Liver (tissue), 10 donors: ENCODE measurements at places on chromosomes 5 and 9. TPM values are rescaled to one million over a fixed set of nuclear protein-coding genes. Genes with fewer than 3 reads are reported as not detected.

DNA sequence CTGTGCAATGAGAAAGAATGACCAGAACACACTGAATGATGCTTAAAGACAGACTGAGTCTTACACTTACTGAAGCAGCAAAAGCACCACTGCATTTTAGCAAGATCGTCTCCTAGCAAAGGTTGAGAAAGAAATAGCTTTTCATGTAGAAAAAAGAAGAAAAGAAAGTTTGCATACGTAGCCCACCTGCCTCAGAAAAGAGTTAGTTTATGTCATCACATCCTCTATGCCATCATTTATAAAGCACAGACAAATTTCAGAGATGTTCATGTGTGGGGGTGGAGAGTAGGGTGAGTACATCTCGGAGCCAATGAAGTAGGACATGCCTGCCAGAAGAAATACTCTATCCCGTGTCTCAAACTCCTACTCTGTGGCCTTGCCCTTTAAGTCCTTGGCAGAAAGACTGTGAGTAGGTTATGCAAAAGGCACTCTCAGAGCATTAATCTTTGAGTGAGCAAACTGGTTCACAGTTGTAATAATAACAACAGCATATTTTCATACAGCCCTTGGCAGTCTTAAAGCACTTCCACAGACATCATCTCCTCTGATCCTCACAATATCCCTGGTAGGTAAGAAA is 22.4 kb downstream of the NRG2 start:
- no peak for DNase-seq

Gene ROR2
- polyA plus RNA-seq, result 0.35 TPM

DNA sequence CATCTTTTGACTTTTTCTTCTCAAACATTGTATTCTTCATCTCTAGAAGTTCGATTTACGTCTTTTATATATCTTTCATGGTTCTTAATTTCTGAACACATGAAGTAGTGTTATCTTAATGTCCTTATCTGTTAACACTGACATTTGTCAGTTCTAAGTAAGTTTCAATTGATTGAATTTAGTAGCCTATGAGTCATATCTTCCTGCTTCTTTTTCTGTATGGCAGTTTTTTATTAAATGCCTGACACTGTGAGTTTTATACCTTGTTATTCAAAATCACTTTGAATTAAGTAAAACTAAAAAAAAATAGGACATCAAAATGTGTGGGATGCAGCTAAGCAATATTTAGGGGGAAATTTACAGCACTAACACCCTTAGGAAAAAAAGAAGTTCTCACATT is 707.0 kb upstream of the ACO1 start:
- no peak for DNase-seq

Gene PCDHGA6
- 0.08 TPM for polyA plus RNA-seq

- no peak for DNase-seq
Measured at GRCh38 chr5:155128786-155129512, 115.4 kb downstream of the KIF4B start.

- no peak for DNase-seq
Measured at GRCh38 chr5:97124335-97124734, 18.1 kb downstream of the LIX1 start.

DNA sequence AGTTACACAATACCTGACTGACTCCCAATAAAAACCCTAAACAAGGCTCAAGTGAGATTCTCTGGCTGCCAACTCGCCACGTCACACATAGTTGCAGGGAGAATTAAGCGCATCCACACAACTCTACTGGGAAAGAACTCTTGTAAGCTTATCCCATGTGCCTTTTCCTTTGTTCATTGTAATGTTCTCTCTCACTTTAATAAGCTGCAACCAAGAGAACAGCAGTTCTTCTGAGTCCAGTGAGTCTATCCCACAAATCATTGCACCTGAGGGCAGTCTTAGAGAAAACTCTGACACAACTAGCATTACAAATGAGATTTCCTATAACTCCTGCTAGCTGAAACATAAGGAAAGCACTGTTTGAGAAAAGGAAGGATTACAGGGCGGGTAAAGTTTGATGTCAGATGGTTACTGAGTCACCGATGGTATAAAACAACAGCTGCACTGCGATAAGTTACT is 27.4 kb downstream of the CENPK start:
- no peak for DNase-seq

DNA sequence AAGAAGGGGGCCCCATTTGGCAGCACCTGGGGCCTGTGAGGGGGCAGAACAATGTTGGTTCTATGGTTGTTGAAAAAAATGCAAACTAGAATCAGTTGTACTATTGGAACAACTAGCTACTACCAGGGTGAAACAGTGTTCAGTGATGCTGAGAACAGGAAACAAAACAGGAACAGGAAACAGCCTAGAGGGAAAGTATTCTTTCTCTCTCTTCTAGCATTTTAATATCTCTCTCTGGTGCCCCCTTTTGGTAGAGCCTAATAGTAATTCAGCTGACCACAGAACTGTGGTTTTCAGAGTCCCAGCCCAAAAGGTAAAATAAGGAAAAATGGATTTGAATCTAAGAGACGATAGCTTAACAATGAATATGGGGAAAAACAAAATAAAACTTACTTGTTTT is 138.0 kb upstream of the KCNN2 start:
- no peak for DNase-seq
